ENCODE measurements at places on chromosomes 11 and 22.

GRCh38 chr11:74388678-74389327, 9.4 kb downstream of the PGM2L1 start:
- DNase-seq, result peak; percentile 60

GRCh38 chr11:22859756-22860155, 518 bp downstream of the CCDC179 start:
- DNase-seq, result no peak

DNA sequence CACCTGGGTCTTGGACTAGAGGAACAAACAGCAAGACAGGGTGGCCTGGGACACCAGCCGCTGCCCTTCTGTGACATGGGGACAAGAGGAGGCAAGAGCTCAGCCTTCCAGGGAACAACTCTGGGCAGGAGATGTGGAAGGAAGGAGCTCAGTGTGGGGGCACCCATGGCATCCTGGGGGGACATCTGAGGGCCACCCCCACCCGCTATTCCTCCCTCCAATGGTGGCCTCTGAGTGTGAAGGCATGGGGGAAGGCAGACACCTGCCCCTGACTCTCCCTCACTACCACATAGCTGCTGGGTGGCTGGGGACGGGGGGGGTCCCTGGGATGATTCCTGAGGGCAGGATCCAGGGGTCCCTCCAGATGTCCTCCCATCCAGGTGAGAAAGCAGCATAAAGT, 4.5 kb downstream of the APOBEC3B start:
- no peak for DNase-seq

DNA sequence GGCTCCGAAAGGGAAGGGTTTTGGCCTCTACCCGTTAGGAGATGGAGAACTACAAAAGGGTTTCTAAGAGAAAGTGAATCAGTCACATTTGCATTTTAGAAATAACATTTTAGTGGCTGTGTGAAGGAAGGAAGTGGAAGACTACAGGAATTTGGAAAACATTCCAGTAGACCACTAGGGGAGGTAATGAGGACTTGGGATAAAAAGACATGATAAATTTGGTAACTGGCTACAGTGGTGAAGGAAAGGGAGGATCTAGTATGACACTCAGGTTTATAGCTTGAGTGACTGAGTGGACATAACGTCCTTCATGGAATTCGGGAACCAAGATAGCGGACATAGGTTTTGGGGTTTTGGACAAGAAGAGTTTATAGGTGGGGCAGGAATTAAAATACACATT, 7.0 kb upstream of the RRM1 start:
- DNase-seq, result no peak

DNA sequence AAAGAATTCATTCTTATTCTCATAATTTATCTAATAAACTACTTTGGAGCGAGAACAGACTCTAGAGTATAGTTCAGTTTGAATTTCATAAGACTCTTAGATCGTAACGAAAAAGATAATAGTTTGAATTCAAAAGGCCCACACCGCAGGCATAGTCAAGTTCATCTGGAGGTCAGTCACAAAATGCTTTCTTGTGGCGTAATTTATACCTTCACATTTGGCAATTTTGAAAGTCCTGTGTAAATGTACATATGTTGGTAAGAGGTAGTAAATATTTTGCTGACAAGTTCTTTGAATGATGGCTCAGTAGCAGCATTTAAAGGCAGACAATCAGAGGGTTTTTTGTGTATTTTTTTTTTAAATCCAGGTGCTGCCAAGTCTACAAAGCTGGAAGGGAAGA, 88.1 kb downstream of the TEAD1 start:
- no peak for DNase-seq

DNA sequence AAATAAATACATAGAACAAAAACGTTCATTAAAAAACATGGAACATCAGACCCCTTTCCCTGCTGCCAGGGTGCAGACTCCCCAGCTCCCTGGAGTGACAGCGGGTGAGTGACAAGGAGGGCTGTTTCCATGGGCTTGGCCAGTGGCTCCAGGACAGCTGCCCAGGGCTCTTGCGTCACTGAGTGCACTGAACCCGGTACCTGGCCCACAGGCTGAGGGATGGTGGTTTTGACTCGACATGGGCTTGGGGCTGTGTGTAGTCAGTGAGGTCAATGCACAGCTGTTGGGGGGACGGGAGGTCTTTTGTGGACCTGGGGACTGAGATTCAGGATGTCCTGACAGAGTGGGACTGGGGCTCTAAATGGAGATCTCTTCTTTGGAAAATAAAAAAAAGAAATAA, 142.1 kb upstream of the B3GAT1 start:
- no peak for DNase-seq

DNA sequence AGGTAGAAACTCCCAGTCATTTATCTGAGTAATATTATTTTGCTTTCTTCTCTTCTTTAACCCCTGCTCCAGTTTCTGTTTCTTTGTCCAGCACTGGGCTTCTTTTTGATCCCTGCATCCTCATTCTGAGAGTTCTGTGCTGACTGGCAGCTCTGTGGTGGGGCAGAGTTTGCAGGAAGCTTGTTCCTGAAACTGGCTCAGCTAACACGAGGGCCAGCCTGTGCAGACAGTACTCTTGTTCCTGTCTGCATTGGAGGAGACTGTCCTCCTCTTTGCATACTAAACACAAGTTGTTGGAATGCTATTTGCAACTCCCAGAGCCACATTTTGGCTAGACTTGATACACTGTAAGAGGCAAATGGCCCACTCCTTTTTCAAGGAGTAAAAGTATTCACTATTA, 93.1 kb upstream of the HORMAD2 start:
- peak; percentile 68 for DNase-seq

DNA sequence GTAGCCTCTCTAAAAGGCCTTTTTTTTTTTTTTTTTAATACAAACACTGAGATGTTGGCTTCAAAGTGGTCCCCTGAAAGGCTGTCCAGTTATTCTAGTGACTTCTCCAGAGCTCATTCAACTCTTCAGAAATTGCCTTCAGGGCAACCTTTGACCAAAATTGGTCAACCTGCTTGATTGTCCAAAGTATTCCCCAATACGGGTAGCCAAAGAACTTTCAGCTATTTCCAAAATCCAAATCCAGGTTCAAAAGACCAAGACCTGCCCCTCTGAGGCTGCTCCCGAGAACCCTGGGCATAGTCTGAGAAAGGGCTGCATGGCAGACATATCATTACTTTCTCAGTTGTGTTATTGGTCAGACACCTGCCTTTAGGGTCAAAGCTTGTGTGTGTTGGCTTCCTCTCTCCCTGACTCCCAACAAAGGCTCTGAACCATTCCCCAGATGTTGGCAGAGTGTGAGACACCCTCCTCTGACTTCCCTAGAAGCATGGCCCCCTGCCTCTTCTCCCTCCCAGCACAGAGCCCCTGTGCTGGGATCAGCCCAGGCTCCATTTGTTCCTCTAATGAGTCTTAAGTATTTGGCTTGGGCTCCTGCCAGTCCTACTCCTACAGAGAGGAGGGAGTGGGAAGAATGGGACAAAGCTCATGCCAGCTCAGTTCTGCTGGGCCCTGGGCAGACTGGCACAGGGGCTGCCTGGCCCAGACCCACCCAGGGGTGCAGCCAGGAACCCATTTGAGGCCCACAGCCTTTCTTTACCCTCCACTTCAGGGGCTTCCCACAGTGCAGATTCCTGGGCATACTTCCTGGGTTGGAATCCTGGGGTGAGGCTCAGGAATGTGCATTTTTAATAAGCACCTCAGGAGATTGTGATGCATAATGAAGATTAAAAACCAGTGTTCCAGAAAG, 30.3 kb downstream of the TNKS1BP1 start:
- no peak for DNase-seq

- DNase-seq, result no peak
Measured at GRCh38 chr11:92711926-92712325, 257.5 kb upstream of the MTNR1B start.

DNA sequence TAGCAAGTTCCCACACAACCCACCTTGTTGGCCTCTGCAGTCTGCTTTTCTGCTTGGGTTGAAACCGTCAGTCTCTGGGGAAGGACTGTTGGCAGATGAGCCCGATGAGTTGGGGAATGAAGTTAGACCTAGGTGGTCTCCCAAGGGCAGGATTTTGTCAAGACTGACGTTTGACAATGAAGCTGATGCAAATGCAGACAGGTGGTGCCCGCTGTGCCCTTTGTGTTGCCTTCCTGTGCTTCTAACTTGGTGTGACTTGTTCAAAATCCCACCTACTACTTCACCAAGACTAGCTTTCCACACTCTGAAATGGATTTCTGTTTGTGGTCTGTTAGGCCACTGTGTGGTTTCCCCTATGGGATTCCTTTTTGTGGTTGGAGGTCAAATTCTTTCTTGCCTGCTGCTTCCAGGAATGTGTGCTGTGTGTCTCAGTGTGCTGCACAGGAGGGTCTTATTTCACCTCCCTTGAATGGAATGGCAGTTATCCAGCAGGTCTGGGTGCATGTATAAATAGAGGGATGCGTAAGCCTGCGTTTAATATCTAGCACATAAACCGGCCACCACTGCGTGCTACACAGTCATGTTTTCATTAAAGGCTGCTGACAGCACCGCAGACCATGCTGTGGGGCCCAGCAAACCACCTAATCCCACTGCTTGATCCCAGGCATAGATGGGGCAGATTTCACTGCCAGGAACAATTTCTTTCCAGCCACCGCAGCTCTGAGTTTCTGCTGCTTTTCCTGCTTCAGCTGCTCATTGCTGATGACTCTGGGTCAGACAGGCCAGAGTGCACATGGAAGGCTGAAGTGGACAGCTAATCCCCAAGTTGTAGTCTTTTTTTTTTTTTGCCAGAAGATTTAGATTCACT, 44.8 kb downstream of the ADAMTS8 start:
- peak; percentile 92 for DNase-seq

DNA sequence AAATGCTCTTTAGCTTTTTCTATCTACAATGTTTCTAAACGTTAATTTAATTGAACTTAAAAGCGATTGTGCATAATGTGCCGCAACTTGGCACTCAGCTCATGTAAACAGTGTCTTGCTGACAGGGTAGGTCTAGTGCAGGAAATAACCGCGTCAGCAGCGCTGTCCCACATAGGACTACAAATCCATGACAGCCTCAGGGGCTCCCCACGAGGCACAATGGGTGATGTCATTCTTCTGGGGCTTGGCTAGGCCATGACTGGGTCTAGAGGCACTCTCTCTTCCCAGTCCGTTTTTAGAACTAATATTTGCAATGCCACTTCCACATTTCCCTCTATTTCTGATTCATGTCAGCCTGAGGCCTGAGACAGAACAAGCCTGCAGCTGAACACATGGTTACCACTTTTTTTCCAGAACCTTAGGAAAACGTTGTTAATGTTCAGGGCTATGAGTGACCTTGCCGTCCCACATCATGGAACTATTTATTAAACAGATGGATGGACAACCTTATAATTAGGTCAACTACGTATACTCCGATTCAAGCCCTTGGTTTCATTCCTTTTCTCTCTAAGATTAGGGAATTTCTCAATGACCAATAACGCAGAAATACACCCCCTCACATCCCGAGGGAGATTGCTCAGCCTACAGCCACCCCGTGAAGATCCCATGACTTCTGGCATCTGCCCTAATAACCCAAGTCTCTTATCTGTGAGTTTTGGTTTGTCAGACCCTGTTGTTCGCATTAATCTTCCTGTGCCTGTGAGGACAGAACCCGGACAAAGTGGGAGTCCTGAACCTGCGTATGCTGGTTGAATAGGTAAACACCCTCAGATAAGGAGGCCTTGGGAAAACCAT, 19.4 kb upstream of the SNX32 start:
- DNase-seq, result no peak

- DNase-seq, result no peak
Measured at GRCh38 chr11:75534259-75535069, 8.7 kb upstream of the GDPD5 start.

- DNase-seq, result no peak
Measured at GRCh38 chr11:119115484-119116234, 5.7 kb upstream of the HINFP start.

DNA sequence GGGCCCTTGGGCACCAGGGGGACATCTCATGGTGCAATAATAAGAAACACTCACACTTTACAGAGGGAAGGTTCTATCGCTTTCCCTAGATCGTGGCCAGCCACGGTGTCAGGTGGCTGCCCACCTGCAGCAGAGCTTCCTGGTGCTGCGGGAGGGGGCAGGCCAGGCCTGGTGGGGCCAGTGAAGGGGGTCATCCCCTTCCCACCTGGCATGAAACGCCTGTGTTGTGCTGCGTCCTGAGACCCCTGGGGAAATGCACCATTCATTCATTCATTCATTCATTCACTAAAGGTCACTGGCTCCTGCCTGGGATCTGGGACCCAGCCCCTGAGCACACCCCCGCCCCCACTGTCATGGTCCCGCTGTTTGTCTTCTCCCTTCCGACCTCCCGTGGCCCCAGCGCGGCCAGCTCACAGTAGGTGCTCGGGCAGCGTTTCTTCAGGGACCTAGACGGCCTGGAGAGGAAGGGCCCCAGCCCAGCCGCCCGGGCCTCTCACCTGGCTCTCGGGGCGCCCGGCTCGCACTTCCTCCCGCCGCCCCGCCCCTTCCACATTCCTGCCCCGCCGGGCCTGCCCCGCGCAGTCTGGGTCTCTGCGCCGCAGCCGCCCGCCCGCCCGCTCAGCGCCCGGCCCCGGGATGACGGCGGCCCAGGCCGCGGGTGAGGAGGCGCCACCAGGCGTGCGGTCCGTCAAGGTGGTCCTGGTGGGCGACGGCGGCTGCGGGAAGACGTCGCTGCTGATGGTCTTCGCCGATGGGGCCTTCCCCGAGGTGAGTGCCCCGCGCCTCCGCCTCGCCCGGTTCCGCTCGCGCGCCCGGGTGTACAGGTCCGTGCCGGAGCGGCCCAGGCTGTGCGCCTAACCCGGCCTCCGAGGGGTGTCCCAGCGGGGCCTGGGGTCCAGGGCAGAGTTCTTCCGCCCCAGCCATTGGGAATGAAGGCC, at the start of gene RHOD:
Gene RHOD (plus strand): TSS at position 581 of the 938 bp plus-strand sequence. CDS start 56 bp downstream, at position 637.
- DNase-seq, result peak; percentile 77

- DNase-seq, result no peak
Measured at GRCh38 chr11:123253911-123254310, 58.9 kb upstream of the CLMP start.

- DNase-seq, result no peak
Measured at GRCh38 chr11:8531312-8531711, 62.7 kb downstream of the STK33 start.
